ENCODE measurements at places on chromosomes 7 and 10. TPM values are rescaled to one million over a fixed set of nuclear protein-coding genes. Genes with fewer than 3 reads are reported as not detected.

Gene ACHE
- 0.16 TPM for total RNA-seq

Gene WAC
- 59.9 TPM for total RNA-seq

Gene ZNF511
- 1.7 TPM for total RNA-seq

Gene LIPJ
- total RNA-seq = 0.09 TPM

Gene GRM3
- total RNA-seq = not detected

Gene CYP3A4
- total RNA-seq = not detected

Gene IQUB
- total RNA-seq = 0.81 TPM

Gene DLG5
- 42.7 TPM for total RNA-seq

- DNase-seq = no peak
Measured at GRCh38 chr7:128255271-128255670, 14.2 kb downstream of the LEP start.

GRCh38 chr7:113890331-113891030 lies 28.3 kb downstream of the PPP1R3A start:
- peak; percentile 7 for DNase-seq

- no peak for DNase-seq
Measured at GRCh38 chr7:37532636-37533035, 84.0 kb upstream of the ELMO1 start.

- no peak for DNase-seq
Measured at GRCh38 chr7:83429493-83429892, 219.4 kb downstream of the SEMA3E start.

GRCh38 chr7:80643336-80643915 lies 5.0 kb downstream of the CD36 start:
- no peak for DNase-seq

GRCh38 chr7:108189733-108190388 lies 59.7 kb upstream of the LAMB4 start:
- DNase-seq = no peak

DNA sequence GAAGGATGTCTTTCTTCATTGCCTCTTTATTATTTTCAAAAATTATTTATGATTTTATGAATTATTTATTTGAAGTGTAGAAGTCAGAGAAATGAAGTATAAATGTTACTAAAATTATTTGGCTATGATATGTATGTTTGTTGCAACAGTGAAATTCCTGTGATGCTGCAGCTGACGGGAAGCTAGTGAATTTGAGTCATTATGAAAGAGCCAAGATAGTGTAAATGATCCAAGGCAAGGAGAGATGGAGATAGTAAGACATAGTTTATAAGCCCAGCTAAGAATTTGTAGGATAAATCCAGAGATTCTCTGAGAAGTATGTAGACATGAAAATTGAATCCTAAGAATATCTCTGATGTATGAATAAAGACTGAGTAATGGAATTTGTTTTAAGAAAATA lies 30.8 kb downstream of the CASD1 start:
- DNase-seq = peak; percentile 43

GRCh38 chr10:122849900-122850605 lies 4.4 kb upstream of the CUZD1 start:
- no peak for DNase-seq
